G401 (cell line): ENCODE measurements at places on chromosomes 1 and 21. TPM values are rescaled to one million over a fixed set of nuclear protein-coding genes. Genes with fewer than 3 reads are reported as not detected.

Gene AMIGO1
- total RNA-seq = 0.07 and 0.25 TPM in 2 replicates

DNA sequence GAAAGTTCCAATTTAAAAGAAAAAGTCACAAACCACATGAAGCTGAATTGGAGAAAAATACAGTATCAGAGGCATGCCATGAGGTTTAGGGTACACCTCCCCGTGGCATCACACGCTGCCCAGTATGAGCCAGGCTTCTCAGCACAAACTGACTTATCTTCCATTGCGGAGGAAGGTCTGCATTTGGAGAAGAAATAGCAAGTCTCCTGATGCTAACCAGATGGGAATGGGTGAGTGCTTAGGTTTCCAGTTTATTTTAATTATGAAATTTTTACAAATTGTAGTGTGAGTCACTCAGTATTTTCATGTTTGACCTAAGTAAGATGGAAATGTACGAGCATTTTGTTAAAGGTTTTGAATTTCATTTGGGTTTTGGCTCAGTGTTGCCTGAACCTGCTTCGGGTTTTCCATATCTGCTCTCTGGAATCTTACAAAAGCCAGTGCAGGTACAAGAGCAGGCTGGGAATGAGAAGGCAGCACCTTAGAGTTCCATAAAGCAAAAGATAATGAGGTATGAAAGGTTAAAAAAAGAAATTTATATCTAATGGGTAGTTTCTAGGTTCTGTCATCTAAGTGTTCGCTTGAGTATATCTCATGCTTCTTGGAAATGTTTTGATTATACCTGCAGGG is 213.9 kb downstream of the PATJ start:
- peak; percentile 75 for DNase-seq

DNA sequence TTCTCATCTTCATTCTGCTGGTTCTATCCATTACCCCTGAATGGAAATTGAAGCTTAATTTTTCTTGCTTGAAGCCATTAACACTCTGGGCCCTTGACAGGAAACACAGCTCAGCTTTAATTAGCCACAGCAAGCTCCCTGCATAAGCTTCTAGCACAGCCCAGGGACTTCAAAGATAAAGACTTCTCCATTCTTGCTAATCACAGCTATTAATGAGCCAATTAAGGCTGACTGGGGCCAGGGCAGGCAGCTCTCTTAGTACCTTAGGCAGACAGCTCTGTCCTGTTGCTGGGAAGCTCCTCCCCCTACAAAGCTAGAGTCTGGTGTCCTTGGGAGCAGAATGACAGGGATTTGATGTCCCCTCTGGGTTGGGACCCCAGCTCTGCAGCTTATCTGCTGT is 27.9 kb upstream of the TRABD2B start:
- DNase-seq = no peak

DNA sequence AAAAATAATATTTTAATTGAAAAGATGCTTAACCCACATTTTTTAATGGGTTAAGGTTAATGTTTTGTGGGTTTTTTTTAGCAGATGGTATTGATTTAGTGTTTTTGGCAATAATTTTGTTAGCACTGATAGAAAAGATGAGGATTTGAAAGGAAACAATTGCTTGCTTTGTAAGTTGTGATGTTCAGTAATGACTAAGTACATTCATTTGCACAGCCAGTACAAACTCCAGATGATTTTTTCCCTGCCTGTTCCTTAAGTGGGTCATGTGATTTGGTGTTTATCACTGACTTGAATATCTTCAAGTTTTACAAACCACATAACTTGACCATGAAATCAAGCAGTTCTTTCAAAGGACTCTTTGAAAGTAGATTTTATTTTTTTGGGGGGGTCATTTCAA is 15.0 kb downstream of the DISP1 start:
- no peak for DNase-seq

- DNase-seq = no peak
These were observed 8.2 kb downstream of the RC3H1 start for GRCh38 chr1:174013864-174014418.

Gene MEX3A
- 21.0 and 21.2 TPM in 2 replicates for total RNA-seq

DNA sequence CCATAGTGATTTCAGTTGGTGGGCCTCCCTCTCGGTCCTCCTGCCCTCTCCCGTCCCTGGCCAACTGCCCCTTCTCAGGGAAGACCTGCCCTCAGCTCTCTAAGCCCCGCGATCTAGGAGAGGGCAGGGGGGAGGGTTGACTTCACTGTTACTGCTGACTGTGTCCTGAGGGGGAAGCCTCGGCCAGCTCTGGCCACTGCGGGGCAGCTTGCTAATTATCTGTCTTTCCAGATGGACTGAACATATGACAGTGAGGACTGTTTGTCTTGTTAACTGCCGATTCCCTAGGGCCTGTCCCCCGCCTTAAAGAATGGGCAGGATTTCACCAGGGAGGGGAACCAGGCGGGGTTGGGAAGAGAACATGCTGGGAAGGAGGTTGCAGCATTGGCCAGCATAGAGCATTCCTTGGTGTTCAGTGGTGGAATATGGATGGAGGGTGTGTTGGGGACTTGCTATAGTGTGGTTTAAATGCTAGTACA is 22.9 kb downstream of the NIPAL3 start:
- DNase-seq = peak; percentile 97

Gene NBPF10
- 0.20 and 0.55 TPM in 2 replicates for total RNA-seq

DNA sequence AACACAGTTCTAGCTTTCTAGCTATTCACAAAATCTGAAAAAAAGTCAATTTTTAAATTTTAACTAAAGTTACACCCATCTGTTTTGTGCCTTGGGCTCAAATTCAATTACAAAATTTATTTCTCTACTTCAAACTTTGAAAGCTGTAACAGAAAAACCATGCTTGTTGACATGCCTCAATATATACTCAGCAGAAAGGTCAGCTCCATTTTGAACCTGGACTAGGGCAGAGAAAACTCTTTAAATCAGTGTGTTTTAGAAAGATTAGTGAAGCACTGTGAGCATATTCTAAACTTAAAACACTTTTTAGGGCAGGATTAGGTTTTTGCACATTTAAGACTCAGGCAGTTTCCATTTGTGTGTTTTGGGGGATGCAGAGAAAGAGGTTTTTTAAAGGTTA is 34.4 kb downstream of the SPRTN start:
- no peak for DNase-seq
